ENCODE measurements at places on chromosomes 7 and 10.
A peak's percentile ranks its signal among the peaks of the same experiment; 100 is the strongest.

GRCh38 chr10:105187243-105187642 is 546.2 kb downstream of the SORCS3 start:
- no peak for DNase-seq

DNA sequence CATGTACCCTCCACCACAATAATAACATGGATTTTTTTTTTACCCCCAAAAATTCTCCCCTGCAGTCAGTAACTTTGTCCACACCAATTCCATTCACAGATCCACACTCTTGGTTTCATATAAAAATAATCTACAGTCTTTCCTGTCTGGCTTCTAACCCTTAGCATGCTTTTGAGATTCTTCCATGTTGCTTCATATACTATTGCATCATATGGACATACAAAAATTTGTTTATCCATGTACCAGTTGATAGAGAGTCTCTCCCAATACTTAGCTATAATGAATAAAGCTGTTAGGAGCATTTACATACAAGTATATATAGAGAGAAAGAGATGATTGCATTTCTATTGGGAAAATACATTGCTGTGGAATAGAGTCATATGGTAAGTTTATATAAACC is 575.0 kb downstream of the XPNPEP1 start:
- DNase-seq: no peak

DNA sequence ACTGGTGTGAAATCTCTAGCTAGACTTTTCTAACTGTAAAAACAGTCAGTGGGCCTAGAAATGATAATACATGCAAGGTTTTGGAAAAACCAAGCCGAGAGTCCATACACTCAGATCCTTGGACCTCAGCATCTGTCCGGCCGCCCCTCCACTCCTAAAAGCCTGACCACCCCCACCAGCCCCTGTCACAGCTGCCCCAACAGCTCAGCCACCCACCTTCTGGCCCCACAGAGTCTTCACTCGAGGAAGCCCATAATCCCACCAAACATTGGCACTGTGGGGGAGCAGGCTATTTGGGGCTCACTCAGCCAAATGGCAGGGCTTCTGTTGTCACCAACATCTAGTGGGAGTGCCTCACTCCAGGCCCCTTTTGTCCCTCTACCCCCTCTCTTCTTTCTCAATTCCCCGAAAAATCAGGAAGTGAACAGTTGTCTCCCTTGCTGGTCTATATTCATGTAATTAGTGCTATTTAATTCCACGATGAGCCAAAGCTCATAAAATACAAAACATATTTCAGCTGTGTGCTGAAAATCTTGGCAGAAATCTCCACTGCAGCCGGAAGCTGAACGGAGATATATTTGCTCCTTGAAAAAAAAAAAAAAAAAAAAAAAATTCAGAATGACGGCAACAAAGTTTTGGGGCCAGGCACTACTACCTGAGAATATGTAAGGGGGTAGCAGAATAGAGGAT is 55.5 kb downstream of the PLXNA4 start:
- DNase-seq: no peak

DNA sequence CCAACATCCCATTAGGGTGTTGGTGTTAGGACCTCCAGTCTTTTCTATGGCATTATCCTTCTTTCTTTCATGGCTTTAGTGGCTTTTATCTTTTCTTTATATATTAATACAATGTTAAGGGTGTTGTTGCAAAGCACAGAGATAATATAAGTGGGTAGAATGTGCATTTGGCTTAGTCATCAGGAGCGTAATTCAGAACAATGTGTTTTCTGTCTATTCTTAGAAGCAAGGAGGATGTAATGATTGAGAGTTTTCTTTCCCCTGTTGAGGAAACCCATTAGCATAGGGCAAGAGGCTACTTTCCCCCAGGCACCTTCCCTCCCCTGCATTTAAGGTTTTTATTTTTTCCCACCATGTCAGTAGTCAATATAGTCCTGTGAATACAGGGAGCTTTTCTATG is 79.7 kb downstream of the TMEM106B start:
- no peak for DNase-seq

GRCh38 chr7:5525271-5526099 is 101.9 kb upstream of the TNRC18 start:
- no peak for DNase-seq

DNA sequence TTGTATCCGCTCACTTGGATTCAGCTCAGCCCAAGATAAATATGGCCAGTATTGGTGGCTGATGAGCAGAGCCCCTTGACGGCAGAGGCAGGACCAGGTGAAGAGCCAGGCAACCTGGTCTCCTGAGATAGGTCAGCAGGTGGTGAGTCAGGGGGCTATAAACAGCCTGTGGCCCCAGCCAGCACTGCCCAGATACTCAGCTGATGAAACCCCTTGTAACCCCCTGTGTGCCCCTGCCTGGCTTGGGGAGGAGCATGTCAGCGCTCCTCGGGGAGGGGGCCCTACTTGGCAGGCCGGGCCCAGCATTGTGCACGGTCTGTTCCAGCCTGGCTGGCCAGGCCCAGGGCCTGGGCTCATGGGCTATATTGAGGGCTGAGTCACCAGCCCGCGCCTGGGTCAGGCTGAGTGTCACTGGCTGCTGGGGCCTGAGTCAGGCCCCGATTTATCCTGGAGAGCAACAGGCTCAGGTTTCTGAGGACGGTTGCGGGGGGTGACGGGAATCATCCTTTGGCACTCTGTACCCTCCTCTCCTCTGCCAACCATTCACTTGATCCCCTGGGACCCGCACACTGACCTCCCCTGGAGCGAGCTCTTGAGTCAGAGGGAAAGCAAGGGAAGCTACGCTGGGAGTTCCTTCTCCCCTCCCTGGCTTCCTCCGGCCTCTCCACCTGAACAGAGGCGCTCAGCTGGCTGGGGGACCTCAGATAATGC is 2.8 kb upstream of the FLNC start:
- no peak for DNase-seq

GRCh38 chr7:157587805-157588560 is 251.2 kb downstream of the DNAJB6 start:
- DNase-seq: no peak

DNA sequence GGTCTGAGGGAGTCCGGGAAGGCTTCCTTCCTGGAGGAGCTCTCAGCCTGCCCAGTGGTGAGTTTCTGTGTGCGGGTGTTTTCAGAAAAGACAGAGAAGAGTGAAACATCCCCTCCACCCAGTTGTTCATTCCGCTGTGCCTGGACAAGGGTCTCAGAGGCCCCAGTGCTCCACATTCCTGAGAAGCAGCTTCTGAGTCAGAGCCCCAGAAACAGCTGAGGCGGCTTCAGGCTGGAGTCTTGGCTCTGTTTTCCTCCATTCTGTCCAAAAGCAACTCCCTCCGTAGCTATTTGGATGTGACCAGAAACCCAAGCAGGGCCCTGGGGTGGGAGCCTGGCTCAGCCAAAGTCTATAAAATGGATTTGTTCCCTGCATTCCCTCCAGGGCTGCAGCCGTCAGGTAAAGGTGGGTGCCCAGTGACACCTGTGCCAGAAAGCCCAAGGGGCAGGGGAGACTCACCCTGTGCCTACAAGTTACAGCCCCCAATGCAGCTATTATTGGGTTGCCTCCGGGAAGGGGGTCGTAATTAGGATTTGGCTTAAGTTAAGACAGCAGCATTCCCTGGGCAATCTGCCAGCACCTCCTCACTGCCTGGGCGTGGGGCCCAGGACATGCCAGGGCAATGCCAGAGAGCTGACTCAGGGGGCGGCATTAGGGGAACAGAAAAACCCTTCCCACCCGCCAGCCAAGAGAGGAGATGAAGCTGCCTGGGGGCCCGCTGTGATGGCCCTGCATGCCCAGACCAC is 13.1 kb upstream of the CAMK2G start:
- DNase-seq: no peak

DNA sequence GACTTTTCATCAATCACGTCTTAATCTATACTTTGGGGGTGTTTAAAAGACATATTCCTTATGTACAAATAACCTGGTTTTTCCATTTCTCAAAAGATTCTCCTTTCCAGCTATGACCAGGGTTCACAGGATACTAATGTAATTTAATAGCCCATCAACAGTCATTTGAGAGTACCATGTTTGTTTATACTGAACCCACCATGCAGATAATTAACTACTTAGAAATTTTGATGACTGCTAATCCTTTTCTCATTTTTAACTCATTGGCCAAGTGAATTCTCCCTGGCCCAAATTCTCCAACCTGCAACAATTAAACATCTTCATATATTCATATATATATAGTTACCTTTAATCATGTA is 28.8 kb upstream of the KMT2E start:
- no peak for DNase-seq

DNA sequence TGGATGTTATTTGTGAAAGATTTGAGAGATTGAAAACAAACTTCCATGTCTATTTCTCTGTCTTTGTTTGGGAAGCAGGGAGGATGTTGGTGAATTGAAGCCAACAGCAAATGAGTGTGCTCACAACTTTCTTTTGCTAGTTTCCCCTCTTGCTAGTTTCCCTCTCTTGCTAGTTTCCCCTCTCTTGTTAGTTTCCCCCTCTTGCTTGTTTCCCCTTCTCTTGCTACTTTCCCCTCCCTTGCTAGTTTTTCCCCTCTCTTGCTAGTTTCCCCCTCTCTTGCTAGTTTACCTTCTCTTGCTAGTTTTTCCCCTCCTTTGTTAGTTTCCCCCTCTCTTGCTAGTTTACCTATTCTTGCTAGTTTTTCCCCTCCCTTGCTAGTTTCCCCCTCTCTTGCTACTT is 613.3 kb downstream of the LRMDA start:
- DNase-seq: no peak

GRCh38 chr7:135791543-135792362 is 43.1 kb upstream of the FAM180A start:
- no peak for DNase-seq

DNA sequence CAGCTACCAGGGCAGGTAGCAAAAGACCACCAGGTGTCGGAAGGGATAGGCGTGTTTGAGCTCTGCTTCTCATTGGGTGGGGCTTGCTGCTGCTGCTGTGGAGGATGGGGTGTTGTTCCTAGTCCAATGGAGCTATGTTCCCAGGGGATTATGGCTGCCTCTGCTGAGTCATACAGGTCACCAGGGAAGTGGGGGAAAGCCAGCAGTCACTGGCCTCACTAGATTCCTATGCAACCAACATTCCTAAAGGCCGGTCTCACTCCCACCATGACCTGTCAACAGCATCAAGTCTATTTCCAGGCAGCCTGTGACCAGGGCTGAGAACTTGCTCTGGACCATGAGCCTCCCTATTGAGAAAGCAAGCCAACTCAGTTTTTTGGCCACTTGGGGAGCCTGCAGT is 1160.8 kb downstream of the REEP3 start:
- no peak for DNase-seq

DNA sequence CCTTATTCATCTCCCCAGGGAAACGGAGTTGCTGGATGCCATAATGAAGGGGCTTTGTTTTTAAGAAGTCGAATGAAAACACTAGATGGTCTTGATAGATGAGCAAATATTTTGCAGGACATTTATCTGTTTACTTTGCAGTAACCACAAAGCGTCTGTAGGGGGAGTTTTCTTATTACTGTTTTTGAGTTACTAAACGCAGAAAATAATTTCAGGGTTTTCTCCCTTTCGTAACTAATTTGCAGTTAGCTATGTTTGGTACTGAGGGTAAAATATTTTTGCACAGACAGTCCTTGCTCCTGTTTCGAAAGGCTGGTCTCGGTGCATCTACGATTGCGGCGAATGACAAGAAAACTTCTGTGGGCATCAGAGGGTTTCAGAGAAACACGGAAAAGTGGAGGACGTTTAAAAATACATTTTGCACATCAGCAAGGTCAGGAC is 505.6 kb upstream of the MKI67 start:
- DNase-seq: no peak

DNA sequence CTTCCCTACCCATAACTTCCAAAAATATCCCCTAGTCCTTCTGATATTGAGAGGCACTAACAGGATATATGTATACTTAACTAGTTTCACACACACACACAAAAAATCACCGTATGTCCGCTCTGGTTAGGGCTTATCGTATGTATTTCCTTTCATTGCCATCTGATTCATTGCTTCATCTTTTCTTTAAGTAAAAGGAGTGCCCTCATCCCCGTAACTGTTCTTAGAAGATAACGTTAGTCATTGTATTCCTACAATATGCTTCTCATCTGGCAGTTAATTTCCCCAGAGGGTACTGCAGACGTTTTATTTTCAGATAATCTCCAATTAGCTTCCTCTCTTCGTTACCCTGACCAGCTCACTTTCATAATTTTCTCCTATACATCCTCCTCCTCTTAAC is 37.3 kb downstream of the NRCAM start:
- DNase-seq: no peak

GRCh38 chr7:70951271-70951962 is 180.5 kb upstream of the GALNT17 start:
- DNase-seq: no peak

- DNase-seq: no peak
These were observed 77.5 kb downstream of the CDK6 start for GRCh38 chr7:92758796-92759431.

GRCh38 chr7:8017423-8017822 is 48.8 kb downstream of the GLCCI1 start:
- DNase-seq: no peak

- peak; percentile 21 for DNase-seq
These were observed 46.0 kb downstream of the ZNF777 start for GRCh38 chr7:149414745-149415390.

DNA sequence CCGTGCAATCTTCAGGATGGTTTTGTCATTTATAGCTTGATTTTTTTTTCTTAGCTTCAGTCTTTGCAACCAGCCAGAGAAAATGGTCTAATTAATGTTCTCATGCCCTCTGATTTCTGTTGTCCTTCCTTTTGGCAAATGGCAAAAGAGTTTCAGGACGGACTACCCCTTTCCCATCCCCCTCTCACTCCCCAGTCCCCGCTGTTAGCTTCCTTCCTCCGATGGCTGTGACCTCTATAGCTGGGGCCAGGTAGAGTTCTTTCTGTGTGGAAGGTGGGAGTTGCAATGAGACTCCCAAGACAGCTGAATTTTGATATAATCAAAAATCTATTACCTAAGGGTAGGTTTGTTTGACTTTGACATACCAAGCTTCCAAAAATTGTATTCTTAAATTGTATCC is 362.0 kb downstream of the PAXIP1 start:
- no peak for DNase-seq

DNA sequence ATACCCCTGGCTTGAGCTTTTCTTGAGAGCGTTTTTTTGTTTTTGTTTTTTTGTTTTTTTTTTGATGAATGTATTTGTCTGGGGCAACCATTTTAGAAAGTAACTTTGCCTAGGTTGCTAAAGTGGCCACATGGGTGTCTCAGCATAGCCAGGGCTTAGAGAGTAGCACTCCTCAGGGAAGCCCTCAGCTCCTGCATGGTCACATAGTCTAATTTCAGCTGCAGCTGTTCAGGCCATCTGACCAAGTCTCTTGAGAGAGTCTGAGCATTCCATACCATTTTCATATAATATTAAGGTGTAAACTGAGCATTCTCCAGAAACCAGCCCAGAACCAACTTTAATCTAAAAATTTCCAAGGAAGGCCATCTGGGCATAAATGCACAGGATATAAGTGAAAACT is 186.4 kb downstream of the NPSR1 start:
- DNase-seq: no peak

- no peak for DNase-seq
These were observed 249.8 kb upstream of the TCF7L2 start for GRCh38 chr10:112700215-112700671.

DNA sequence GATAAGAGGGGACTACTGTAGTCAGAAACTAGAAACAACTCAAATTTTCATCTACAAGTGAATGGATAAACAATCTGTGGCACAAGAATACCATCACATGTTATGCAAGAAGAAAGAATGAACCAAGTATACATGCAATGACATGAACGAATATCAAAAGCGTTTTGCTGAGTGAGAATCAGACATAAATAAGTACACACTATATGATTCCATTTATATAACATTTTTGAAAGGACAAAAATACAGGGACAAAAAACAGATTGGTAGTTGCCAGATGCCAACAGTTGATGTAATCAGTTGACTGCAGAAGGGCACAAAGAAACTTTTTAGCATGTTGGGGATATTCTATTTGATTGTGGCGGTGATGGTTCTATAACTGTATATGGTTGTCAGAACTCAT is 33.6 kb downstream of the CTNNA3 start:
- DNase-seq: no peak
